ENCODE measurements at places on chromosomes 5 and 9.

- DNase-seq: no peak
Measured at GRCh38 chr5:110070836-110071235, 381.1 kb downstream of the MAN2A1 start.

GRCh38 chr5:39176759-39177630, 42.4 kb downstream of the FYB1 start:
- no peak for DNase-seq

- DNase-seq: no peak
Measured at GRCh38 chr5:58268268-58268667, 191.6 kb downstream of the PLK2 start.

GRCh38 chr9:137757139-137757538, 120.4 kb upstream of the CACNA1B start:
- no peak for DNase-seq

GRCh38 chr9:131395157-131396098, 1.5 kb downstream of the PRRC2B start:
- DNase-seq: peak; percentile 71

GRCh38 chr9:33163433-33164137, 3.6 kb downstream of the B4GALT1 start:
- DNase-seq: no peak

DNA sequence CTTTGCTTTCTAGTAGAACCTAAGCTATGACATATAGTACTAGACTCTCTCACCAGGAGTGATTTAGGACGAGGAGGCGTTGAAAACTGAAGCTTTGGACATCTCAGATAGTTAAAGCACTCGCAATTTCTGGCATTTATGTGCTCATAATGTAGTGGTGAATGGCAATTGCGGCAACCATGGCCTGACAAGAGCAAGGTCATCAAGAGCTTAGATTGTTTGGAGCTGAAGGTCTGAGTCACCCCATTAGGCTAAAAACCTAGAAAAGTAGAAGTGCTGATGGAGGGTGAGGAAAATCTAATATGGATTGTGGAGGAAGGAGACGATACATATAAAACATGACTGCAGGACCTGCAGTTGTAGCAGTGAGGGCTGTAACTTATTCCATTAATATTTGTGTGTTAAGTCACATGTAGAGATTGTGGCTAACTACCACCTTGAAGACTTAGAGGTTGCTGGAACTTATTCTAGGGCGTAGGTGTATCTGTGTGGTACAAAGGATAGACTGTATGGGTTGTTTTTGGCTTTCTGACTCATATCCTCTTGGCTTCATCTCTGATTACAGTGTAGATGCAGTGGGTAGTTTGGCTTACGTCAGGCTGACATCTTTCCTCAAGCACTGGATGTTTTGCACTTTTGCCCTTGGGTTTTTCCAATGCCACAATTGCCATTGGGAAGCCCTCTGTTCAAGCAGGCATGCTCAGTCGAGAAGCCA, 138.9 kb upstream of the CDKN2B start:
- no peak for DNase-seq

DNA sequence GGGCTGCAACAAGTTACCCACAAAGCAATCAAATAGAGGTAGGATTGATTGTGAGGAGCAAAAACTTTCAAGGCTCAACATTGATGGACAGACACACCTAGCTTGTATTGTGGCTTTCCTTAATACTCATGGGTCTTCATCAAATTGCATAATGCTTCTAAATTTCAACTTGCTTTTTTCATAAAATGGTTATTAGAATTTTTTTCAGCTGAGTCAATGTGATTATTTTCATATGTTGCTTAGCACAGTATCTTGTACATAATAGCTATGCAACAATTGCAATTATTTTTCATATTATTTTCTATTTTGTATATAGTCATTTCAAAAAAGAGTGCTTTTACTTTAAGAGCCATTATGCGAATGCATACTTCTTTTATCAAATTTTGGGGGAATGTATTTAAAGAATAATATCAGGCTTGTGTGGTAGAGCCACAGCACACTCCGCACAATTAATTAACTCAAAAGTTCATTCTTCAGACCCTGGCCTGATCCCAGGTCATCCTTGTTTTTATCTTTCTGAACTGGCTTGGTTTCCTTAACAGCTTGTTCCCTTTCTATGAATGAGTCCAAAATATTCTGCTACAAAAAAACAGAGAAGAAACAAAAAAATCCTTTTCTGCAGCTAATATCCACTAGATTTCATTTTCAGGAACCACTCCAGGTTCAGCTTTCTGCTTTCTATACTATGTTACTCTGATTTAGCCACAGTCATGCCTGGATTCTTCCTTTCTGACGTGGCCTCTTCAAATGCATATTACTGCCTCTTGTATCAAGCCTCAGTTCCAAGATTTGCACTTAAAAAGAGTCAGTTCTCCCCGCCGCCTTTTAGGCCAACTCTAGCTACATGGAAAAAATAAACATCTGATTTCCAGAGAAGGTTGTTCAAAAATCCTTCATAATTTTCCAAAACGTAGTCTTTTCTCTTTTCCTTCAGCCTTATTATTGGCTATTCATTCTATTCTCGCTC, 45.3 kb upstream of the CDH9 start:
- no peak for DNase-seq

GRCh38 chr5:56693220-56693579, 122.1 kb upstream of the MAP3K1 start:
- DNase-seq: no peak

DNA sequence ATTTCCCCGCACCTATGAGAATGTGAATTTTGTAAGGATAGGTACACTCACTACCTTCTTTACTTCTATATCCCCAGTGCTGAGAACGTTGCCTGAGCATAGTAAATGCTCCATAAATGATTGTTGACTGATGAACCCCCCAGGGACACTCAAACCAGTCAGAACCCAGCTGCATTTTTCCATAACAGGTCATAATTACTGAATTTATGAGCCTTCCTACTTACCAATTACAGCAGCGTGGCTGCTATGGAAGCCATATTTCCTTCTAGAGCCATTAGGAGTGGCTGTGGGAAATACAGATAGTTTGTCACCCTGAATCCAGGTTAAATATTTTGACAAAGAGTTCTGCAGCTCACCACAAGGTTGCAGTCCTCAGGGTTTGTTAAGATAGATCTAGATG, 135.0 kb downstream of the TAF11L14 start:
- no peak for DNase-seq

GRCh38 chr5:122713041-122713440, 61.8 kb upstream of the SNX2 start:
- DNase-seq: no peak

GRCh38 chr5:126809916-126810315, 33.0 kb downstream of the LMNB1 start:
- DNase-seq: no peak

- no peak for DNase-seq
Measured at GRCh38 chr5:120083851-120084542, 380.1 kb upstream of the PRR16 start.

DNA sequence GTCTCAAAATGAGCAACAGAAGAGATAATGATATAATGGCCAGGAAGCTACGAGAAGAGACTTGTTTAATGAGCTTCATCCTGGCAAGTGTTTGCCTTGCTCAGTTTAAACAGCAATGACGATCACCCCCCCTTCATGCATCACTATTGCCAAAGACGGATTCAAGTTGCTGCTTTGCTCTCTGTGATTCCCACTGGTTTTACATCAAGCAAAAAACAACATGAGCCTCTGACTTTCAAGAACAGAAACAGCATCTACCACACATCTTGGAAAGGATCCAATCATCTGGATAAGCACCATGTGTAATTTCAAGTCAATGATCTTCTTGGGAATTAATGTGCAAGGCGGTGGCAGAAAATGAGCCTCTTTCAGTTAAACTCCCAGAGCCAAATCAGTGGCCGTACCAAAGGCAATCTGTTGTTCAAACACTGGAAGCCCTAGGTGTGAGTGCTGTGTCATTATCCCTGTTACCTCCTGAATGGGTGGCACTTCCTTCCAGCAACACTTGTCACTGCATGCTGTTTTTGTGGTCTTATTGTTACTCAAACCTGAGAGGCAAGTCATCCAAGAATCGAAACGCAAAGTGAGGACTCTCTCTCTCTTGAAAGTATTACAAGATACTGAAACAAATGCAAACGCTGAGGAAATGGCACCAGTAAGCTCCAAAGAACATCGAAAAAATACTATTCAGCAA, 72.8 kb downstream of the MED27 start:
- peak; percentile 89 for DNase-seq

GRCh38 chr9:70554881-70555280, 140.4 kb upstream of the KLF9 start:
- DNase-seq: no peak

GRCh38 chr5:54608423-54609085, 91.0 kb downstream of the SNX18 start:
- no peak for DNase-seq

GRCh38 chr5:91158011-91158410, 225.1 kb downstream of the ARRDC3 start:
- DNase-seq: no peak

GRCh38 chr9:110440172-110440571, 102.5 kb upstream of the TXNDC8 start:
- no peak for DNase-seq

GRCh38 chr5:114450437-114450836, 88.6 kb downstream of the KCNN2 start:
- DNase-seq: no peak

GRCh38 chr5:37773809-37774208, 66.0 kb downstream of the GDNF start:
- no peak for DNase-seq

DNA sequence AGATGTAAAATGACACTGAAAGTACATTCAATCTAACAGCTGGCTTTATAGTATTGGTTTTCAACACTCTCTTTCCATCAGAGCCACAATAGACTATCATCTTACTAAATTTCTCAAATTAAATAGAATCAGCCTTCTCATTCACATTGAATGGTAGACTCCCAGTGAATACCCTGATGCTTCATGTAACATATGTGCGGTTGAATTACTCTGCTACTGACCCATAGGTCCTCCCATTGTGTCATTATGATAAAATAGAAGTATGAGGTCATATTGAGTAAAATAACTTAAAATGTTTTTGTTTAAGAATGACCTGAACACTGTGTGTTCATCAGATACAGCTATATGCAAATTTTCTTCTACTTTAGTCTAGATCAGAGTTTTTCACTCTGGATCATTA, 75.9 kb upstream of the ADAMTSL1 start:
- DNase-seq: no peak

DNA sequence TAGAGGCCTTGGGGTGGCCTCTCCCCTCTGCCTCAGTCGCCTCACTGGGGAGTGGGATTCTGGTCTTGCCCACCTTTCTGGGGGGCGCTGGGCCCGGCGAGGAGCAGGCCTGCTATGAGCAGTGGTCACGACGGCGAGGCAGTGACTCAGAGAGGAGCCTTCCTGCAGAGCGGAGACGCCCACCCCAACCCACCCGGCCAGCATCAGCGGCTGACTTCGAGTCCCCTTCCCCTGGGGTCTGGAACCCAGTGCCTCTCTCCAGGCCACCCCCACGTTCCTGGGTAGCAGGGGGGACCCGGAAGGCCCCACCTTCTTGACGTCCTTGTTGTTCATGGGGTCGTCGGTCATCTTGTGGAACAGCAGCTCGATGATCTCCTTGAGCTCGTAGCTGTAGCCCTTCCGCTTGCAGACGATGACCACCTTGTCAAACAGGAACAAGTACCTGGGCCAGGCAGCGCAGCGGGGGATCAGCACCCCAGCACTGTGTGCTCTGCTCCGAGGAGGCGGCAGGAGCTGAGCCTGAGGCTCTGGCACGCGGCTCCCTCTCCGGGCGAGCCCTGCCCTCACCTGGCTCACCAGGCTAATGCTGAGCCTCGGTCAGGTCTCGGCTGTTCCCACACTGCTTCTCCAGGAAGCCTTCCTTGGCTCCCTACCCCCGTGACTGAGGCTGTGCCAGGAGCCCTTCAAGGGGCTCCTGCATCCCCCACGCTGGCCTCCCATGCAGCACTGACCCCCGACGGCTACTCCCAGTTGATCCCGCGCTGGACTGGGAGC, 50.1 kb upstream of the SARDH start:
- no peak for DNase-seq

- DNase-seq: no peak
Measured at GRCh38 chr5:131745703-131746102, 51.1 kb downstream of the FNIP1 start.

DNA sequence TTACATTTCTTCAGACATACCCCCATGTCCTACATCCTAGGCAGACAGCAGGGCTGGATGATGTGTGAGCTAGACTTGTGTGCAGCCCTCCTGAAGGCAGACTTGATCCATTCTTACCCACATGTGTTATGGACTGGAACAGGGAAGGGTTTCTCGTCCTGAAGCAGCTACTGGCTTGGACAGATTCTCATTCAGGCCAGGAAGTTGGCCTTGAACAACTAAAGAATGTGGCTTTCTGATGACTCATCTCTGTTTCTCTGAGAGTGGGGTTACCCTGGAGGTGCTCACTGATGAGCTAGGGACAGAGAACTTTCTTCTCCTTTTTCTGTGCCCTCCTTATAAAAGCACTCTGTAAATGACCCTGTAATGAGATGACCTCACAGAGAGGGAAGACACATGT, 246.5 kb downstream of the PCSK5 start:
- DNase-seq: no peak

All from T-helper 1 cell (primary cell).